ENCODE measurements at places on chromosomes 1 and 21.

- no peak for DNase-seq
Observed at GRCh38 chr1:53063744-53064515, 1.9 kb downstream of the PODN start.

GRCh38 chr1:49448200-49448599 is 575.6 kb downstream of the AGBL4 start:
- DNase-seq, result no peak

DNA sequence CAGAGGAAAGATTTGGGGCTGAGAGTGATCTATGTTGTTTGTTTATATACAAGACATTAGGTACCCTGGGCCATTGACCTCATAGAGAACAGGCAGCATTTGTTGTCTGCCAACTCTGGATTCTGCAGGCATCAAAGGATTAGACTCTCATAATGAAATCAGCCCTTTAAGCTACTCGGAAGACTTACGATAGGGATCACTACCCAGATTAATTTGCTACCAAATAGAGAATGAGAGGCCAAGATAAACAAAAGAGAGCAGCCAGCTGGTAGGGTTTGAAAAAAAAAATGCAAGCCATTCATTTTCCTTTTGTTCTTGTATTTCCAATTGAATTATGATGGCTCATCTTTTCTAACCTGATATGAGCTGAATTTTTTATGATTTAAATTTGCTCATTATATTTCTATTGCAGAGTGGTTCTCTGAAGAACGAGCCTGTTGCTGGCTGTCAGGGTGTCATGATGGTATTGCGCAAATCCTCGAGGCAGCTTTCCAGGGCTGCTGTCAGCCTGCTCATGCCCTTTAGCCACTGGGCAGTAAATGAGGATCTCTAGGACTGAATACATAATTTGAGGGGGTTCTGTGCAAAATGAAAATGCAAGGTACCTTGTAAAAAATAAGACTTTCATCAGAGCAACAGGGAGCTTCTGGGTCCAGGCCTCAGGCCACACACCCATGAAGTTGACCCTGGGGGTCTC is 116.4 kb upstream of the KCNJ15 start:
- no peak for DNase-seq

DNA sequence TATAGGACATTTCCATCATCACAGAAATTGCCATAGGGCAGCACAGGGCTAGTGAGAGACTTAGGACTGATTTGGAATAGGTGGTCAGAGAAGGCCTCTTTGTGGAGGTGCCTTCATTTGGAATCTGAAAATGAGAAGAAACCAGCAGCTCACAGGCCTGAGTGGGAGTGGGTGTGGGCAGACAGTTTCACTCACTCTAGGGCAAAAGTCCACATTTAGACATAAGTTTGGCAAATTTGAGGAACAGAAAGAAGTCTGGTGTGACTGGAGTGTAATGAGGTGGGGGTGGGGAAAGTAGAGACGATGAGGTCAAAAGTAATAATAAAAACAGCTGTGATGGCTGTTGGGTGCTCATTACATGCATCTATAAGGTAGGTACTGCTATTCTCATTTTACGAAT is 22.4 kb upstream of the BCAR3 start:
- no peak for DNase-seq

DNA sequence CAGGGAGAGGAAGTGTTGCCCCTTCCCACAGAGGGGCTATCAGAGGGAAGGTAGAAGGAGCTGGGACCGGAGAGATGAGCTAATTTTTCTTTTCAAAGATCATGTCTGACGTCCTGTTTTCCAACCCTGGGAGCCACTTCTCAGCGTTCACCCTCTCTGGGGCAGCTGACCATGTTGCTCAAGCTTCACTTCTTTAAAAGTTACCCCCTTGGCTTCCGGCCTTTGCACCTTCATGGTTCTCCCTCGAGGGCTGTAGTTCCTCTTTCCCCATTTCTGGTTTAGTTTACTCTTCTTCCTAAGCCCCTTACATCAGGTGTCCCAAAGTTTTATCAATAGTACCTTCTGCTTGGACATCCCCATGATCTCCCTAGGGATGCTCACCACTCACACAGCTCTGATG is 23.8 kb upstream of the CSF1 start:
- no peak for DNase-seq

DNA sequence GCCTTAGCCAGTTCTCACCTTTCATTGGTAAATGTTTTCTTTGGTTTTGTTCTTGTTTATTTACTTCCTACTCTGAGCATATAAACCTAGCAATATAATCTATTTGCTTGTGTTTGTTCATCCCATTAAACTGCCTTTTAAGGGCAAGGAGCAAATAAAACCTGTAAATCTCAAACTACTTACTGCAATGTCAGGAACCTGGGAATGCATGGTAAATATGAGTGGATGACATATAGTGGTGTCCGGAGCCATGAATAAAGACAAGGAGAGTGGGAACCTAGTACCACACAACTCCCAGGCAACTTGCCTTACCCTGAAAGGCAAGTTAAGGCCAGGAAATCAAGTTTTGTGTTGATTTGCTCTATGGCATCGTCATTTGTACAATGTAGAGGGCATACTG is 1133.7 kb upstream of the NCAM2 start:
- no peak for DNase-seq

- DNase-seq, result no peak
Observed at GRCh38 chr1:184152434-184152898, 100.9 kb downstream of the TSEN15 start.

DNA sequence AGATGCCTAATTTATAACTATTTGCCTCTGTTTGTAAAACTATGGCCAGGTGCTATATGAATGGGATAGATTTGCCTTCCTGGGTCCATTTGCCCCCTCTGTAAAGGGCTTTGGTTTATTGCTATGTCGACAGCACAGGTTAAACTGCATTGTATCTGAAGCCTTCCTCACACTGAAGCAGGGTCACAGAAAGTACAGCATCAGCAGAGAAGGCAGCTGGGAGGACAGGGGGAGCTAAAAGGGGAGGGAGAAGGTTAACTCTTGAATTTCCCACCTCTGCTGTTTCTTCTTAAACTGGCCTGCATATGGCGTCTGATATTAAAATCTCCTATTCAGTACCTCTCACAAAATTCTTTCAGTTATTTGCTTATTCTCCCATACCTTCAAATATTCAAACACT is 297.4 kb downstream of the TM2D1 start:
- no peak for DNase-seq

GRCh38 chr1:173410794-173411236 is 66.3 kb upstream of the PRDX6 start:
- no peak for DNase-seq

DNA sequence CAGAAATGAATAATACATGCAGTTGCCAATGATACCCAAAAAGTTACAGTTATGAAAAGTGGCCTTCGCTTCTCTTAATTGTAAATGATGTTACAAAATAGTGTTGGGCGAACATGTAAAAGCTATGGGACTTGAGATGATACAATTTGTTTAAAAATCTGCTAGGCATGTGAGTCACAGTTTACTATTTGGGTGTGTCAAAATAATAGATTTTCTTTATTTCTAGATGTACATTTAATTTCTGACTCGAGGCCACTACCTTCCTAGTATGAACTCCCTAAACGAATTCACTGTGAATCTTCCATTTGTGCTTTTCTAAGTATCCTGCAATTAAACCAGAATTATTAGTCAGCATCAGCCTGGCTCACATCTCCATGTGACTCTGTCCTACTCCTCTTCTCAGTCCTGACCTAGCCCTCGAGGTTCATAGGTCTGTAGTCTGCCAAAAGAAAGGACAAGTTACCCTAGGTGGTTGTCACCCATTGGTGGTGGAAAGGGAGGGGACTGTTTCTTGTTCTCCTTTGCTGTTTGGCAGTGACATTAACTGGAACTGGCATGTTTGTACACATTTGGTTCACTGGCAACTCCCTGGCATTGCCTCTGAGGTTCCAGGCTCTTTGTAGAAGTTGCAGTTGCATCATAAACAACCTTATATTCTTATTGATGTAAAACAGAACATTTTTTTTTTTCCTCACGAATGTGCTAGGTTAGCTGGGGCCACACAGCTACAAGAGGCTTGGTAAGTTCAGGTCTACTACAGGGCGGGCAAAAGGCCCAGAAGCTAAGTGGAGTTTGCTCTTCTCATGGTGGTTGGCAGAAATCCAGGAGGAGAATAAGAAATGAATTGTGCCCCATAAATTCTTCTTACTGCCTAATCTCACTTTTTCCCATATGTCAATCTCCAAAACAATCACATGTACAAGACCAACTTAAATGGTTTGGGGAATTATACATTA is 746.5 kb upstream of the ADAMTS5 start:
- no peak for DNase-seq

- DNase-seq, result no peak
Observed at GRCh38 chr21:32916522-32917099, 109.1 kb upstream of the OLIG2 start.

DNA sequence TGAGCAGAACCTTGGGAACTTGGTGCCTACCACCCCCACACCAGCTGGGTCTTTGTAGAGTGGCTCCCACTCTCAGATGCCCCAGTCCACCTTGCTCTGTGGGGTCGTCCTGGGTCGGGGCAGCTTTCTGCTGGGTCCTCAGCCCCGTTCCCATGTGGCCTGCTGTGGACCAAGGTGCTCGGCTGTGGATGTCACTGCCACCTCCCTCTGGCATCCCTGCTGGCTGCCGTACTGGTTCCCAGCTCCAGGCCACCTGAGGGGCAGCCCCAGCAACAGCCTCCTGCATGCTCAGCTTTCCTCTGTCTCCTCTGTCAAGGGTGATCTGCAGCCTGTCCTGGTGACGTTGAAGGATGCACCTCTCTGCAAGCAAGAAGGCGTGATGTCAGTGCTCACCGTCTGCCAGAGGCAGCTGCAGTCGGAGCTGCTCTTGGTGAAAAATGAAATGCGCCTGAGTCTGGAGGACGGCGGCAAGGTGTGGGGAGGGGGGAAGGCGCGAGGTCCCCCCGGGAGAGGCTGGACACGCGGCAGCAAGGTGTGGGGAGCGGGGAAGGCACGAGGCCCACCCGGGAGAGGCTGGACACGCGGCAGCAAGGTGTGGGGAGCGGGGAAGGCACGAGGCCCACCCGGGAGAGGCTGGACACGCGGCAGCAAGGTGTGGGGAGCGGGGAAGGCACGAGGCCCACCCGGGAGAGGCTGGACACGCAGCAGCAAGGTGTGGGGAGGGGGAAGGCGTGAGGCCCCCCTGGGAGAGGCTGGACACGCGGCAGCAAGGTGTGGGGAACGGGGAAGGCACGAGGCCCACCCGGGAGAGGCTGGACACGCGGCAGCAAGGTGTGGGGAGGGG is 45.9 kb upstream of the DIP2A start:
- no peak for DNase-seq

GRCh38 chr1:1628754-1629429 is 3.1 kb upstream of the MMP23B start:
- no peak for DNase-seq

GRCh38 chr1:17886838-17887441 is 131.8 kb downstream of the ACTL8 start:
- no peak for DNase-seq

DNA sequence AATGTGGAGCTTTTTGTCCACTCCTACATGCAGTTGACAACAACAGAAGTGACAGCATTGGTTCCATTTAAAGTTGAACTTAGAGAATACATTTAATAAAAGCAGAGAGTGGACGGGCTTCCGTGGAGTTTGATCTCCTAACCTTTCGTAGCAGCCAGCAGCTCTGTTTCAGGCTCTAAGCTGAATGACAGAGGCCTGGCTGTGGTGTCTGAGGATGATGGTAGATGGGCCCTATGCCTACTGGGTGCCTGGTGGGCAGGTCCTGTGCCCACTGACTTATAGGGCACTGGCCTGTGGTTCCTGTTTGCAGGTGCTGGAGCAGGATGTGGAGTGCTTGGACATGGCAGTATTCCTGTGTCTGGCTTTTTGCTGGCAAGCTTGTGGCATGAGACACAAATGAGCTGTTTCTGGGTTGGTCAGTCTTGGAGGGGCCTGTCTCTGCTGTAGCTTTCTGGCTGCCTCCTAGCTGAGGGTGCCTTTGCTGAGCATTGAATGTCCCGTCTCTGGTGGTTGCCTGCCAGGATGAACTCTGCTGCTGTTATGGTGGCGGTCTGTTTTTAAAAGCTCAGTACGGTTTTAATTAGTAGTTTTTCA is 54.6 kb downstream of the PRDM2 start:
- DNase-seq, result no peak

DNA sequence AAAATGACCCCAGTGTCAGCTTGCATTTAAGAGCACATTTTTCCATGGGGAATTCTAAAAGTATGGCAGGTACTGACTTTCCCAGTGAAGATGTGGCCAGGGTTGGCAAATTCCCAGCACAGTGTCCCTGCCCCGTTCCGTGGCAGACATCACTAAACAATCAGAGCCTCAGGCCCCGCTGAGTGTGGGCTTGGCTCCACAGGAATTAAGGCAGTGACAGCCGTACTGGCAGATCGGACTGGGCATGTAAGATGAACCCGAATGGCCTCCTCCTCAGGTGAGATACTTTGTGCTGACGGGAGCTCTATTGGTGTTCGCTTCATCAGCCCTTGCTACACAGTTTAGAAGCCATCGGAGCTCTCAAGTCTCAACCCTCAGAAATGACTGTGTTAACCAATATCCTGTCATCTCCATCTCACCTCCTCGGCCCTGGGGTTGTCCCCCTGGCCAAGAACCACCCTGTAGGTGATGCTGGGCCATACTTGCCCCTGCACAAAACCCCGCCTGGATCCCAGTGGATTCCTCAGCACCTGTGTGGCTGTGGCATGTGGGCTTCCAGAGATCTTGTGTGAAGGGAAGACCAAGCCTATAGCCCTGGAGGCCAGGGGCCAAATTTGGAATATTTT is 29.0 kb upstream of the ABCG1 start:
- DNase-seq, result no peak

DNA sequence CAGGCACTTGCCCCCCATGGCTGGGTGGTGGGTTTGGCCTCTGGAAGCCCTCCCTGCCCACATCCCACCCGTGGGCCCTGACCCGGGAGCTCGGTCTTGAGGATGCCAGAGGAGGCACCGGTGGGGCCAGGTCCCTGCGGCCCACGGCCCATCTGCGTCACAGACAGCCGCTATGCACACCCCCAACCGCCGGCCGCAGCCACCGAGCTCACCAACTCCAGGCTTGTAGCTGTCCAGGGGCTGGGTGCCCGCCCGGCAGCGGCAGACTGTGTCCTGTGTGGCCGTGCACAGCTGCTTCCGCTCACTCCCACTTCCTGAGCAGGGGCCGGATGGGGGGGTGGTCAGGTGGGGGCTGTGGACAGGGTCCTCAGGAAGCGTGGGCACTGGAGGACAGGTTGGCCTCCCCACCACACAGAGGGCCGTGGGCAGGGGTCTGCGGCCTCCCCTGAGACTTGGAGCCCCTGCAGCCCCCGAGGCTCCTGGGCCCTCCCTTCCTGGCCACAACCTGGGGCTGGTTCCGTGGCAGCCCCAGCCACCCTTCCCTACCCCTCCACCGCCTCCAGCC is 1.1 kb downstream of the TNFRSF4 start:
- no peak for DNase-seq

DNA sequence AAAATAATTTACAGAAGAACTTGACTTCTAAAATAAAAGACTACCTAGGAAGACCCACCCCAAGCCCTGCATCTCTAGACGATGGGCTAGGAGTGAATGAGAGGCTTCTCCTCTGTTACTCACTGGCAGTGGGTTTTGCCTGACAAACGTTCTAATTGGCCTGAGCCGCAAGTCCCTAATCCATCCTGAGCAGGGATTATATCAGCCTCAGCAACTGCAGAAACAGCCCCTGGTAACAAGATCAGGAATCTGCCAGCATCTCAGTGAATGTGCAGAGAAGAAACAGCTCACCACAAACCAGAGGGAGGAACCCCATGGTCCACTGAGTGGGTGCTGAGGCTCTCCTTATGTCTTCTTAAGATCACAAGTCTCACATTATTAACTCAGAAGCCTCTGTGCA is 240.6 kb downstream of the BRINP2 start:
- DNase-seq, result no peak
